ENCODE measurements at places on chromosomes 16 and 17.

DNA sequence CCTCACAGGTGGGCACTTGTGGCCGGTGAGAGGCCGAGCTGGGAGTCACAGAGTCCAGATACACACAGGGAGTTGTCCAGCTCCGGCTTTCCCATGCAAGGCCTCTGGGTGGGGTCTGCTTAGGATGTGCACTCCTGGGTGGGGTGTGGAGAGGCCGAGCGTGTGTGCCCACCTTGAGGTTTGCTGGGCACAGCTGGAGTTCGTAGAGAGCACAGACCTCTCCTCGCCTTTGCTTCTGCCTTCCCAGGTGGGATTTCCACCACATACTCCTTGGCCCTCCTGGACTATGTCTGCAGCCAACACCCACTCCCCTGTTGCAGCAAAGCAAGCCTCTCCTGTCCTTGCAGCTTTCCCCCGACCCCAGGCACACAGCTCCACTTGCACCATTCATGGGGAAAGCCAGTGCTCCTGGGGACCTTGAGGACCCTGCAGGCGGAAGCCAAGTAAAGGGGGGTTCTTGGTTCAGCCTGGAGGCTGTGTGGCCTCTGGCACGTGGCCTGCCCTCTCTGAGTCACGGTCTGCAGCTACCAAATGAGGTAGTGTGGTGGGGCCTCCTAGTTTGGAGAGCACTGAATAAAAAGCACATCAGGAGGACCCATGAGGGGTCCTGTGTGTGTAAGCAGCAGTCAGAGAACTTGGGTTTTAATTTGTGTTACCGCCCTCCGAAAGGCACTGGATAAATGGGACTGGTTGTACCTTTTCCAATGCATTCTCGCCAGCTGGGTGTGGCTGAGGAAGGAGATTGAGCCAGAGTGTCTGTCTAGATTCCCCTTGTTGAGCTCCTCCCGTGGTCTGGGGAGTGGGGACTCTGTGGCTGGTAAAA is 31.5 kb downstream of the MPRIP start:
- no peak for DNase-seq

- DNase-seq, result peak; percentile 86
These were observed at the start of gene PLEKHG4 for GRCh38 chr16:67279296-67280089. Gene PLEKHG4, plus strand, starts transcription at chr16:67279532. Its CDS starts 513 bp downstream, at chr16:67280045.

- no peak for DNase-seq
These were observed 32.9 kb upstream of the TOB1 start for GRCh38 chr17:50899005-50899460.

DNA sequence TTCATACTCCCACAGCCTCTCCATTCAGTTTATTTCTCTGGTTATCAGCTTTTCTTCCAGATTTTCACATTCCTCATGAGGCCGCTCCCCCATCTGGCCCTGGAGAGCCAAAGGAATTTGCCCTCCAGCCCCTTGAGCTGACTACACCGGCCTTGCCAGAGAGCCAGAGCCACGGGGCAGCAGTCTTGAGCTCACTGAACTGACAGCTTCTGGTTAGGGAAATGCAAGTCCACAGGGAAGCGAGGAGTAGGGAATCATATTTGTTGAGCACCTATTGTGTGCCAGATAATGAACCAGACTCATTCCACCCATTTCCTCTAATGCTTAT is 102.4 kb downstream of the ABCC12 start:
- no peak for DNase-seq

DNA sequence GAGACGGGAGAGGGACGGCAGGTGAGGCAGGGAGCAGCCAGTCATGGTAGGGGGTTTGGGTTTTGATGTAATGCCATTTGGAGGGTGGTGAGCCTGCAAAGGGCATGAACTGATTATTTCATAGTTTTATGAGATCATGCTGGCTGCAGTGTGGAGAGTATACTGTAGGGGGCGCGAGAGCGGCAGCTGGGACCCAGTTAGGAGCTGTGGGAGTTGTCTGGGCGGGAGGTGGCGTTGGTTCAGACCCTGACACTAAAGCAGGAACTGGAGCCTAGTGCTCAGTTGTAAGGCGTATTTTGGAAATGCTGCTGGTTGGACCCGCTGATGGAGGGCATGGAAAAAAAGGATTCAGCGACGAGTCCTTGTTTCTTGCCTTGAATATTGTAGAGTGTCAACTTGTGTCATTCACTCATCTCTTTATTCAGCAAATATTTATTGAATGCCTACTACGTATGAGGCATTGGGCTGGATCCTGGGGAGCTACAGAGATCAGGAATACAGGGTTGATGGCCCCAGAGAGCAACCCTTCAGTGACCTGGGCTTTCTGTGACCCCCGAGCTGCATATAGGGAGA is 23.7 kb upstream of the KDM8 start:
- DNase-seq, result peak; percentile 58

DNA sequence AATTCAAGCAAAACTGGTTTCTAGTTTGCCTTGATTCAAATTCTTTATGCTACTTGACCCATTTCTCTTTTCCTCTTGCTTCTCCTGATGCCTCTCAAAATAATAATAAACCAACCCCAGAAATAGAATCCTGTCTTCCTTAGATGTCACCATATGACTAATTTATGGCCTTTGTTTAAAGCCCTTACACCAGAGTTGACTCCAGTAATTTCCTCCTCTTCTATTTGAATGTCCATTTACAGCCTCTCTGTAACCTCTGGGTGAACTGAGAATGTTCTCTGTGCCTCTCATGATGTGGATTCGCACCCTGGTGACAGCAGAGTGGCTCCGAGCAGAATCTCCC is 31.5 kb downstream of the ZFHX3 start:
- DNase-seq, result peak; percentile 8

GRCh38 chr16:73183611-73184092 is 135.7 kb upstream of the ZFHX3 start:
- DNase-seq, result no peak

- DNase-seq, result no peak
These were observed 22.9 kb downstream of the PRCD start for GRCh38 chr17:76562734-76563148.

GRCh38 chr16:30736995-30737793 is 11.0 kb upstream of the PHKG2 start:
- no peak for DNase-seq

DNA sequence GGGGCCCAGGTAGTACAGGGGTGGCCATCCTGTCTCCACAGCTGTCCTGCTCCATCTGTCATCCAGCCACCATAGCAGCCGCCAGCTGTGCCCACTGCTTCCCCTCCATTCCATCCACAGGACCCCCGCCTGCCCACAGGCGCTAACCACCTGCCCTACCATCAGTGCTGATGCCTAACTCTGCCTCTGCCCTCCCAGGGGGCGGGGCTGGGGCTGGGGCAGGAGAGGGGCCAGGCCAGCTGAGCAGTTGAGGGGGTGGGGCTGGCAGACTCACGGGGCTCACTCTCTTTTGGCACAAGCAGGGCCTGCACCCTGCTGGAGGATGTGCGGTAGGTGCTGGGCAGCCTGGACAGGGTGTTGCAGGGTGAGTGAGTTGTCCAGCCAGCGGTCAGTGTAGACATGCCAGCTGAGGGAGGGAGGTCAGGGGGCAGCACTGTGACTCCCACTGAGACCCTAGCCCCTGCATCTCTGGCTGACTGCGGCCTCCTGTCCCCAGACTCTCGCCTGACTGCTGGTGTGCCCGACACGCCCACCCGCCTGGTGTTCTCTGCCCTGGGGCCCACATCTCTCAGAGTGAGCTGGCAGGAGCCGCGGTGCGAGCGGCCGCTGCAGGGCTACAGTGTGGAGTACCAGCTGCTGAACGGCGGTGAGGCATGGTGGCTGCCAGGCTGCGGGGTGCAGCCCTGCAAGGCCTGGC is 9.6 kb downstream of the GALK1 start:
- DNase-seq, result peak; percentile 49

DNA sequence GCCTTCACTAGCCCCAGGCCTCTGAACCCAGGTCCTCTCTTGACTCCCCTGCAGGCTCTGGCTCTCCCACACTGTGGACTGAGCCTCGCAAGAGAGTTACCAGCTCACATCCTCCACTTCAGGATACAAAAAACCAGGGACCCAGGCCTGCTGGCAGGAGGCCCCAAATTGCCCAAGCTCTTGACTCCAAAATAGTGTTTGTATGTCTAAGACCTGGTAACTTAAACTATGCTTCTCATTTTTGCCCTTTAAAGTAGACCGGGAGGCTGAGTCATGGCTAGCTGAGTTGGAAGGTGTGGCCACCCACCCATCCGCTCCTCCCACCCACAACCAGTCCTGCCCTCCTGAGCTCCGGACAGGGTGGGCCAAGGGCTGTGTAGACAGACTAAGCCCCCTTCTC is 250.0 kb downstream of the SOX9 start:
- DNase-seq, result peak; percentile 60
